Hepatocyte (in vitro differentiated cells): ENCODE measurements at places on chromosomes 5 and 9. TPM values are rescaled to one million over a fixed set of nuclear protein-coding genes. Genes with fewer than 3 reads are reported as not detected.

FOXD4L6 gene
- not detected in 2 replicates for polyA plus RNA-seq

GRCh38 chr5:147223948-147224791, 10.7 kb upstream of the STK32A start:
- DNase-seq: peak; percentile 58

- peak; percentile 34 for DNase-seq
These were observed 58.0 kb upstream of the PTPN3 start for GRCh38 chr9:109556061-109556460.

GRCh38 chr5:4216142-4216541, 620.5 kb downstream of the IRX1 start:
- no peak for DNase-seq

ANKRD31 gene
- 0.19 and 0.44 TPM in 2 replicates for polyA plus RNA-seq

SPIN1 gene
- 46.7 and 59.8 TPM in 2 replicates for polyA plus RNA-seq

- peak; percentile 9 for DNase-seq
These were observed 146.5 kb upstream of the TLX3 start for GRCh38 chr5:171162596-171162995.

GALNT12 gene
- 13.9 and 17.2 TPM in 2 replicates for polyA plus RNA-seq

ADGRD2 gene
- polyA plus RNA-seq: not detected in 2 replicates

DNA sequence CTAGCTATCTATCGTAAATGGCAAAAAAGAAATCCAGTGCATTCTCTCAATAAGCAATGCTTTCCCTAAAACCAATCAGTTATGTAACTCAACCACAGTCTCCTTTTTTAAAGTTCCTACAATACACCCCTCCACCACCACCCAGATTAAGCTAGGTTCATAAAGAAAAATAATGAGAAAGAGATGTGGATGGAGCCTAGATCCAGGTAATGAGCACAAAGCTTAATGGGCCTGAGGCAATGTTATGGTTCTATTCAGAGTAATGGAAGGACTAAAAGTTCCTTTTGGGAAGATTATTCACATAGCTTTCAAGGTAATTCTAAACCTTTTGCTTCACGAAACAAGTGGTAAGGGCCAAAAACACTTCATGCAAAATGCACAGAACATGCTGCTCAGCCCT, 113.5 kb downstream of the MPDZ start:
- DNase-seq: no peak

GRCh38 chr5:93277051-93277450, 304.0 kb downstream of the NR2F1-AS1 start:
- no peak for DNase-seq

GRCh38 chr5:174412374-174412773, 312.0 kb upstream of the MSX2 start:
- DNase-seq: no peak

DNA sequence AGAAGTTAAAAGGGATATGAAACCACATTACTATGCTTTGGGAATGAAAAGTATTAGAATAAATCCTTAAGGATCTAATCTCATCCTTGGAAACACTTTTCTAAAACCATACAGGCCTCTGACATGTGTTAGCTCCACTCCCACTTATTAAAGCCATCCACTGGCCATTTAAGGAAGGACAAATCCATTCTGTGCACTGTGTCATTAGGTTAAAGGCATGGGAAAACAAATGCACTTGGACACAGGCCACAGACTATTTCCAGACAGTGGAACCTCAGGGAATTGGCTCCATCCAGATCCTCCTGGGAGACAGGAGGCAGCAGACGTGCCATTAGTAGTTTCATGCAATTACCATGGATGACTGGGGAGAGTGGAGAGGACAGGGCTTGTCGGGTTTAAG, 454.9 kb downstream of the ENC1 start:
- DNase-seq: no peak

FOXI1 gene
- not detected in 2 replicates for polyA plus RNA-seq

DNA sequence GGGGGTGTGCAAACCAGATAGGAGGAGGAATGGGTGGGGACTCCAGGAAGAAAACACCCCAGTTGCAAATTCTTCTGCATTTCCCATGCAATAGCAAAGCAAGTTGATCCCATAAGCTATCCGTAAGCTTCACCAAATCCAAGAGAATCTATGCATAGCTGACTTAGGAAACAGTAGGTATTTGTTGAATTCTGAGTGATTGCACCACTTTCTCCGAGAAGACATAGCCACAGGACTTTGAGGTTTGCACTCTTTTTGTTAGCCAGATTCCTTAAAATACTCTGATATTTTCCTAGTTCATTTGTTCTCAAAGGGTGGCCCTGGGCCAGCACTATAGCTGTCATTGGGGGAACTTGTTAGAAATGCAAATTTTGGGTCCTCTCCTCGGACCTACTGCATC, 271.9 kb downstream of the SLIT3 start:
- DNase-seq: no peak

PCDHB9 gene
- 0.33 and 1.0 TPM in 2 replicates for polyA plus RNA-seq

GRCh38 chr9:131728961-131729360, 10.9 kb downstream of the RAPGEF1 start:
- no peak for DNase-seq

GRCh38 chr5:31981361-31981945, 192.7 kb downstream of the GOLPH3 start:
- no peak for DNase-seq

GRCh38 chr5:104789366-104789765, 1226.8 kb upstream of the NUDT12 start:
- DNase-seq: no peak

DNA sequence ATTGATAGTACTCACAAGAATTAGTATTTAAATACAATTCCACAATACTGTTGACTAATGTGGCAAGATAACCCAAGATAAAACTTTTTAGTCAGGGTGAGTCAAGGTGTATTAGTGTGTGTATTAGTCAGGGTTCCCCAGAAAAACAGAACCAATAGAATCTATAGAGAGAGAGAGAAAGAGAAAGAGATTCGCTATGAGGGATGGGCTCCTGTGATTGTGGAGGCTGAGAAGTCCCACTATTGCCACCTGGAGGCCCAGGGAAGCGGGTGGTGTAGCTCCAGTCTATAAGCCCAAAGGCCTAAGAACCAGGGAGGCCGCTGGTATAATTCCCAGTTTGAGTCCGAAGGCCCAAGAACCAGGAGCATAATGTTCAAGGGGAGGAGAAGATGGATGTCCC, 10.0 kb upstream of the SHISAL2B start:
- peak; percentile 17 for DNase-seq

GRCh38 chr5:138645778-138646575, 70.8 kb upstream of the HSPA9 start:
- DNase-seq: no peak

NR6A1 gene
- polyA plus RNA-seq: 1.2 and 3.0 TPM in 2 replicates

DND1 gene
- polyA plus RNA-seq: 0.52 and 0.85 TPM in 2 replicates

ADGRV1 gene
- polyA plus RNA-seq: 81.2 and 88.3 TPM in 2 replicates

DNA sequence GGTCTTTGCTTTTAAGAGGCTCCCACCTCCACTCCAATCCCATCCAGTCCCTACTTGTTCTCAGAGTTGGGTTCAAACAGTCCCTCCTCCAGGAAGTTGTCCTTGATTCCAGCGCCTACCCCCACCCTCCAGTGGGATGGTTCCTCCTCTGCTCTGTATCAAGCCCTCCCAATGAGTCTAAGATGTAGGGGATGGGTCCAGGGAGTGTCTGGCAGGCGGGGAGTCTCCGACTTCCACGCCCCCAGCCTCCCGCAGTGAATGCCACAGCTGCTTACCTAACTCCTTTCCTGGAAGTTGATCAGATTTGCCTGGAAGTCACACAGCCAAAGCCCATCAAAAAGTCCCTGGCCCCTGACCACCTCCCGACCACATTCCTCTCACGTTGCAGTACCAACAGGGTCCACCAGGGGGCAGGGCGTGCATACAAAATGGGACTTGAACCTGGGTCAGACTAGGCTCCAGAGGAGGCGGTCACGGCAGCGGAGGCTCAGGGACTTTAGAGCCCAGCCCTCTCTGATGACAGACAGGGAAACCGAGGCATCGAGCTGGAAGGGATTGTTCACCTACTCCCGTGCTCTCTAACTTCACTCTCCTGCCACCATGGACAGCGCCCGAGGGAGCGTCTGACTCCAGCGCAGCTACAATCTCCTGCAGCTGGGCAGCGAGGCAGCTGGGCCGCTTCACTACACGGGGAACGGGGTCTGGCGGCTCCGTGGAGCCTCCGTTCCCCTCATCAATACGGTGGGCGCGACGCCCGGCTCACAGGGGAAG, 25.0 kb upstream of the TDRD7 start:
- DNase-seq: peak; percentile 83

- DNase-seq: no peak
These were observed 12.4 kb downstream of the ANKRD33B start for GRCh38 chr5:10576121-10576789.

CKMT2 gene
- 5.3 and 7.8 TPM in 2 replicates for polyA plus RNA-seq

DNA sequence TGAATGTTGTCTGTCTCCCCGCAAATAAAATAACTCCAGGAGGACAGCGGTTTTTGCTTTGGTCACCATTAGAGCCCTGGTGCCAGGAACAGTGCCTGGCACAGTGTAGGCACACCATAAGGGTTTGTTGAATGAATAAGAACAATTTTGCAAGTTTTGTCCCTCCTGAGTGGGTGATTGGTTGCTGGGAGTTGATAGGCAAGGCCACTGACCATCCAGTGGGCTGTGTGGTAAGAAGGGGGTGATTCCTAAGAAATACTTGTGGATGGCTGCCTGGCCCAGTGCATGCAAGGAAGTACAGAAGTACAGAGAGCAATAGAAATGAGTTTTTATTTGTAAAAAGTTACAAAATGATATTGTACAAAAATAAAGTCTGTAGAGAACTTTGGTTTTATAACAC, 27.5 kb downstream of the GDNF start:
- no peak for DNase-seq

DNA sequence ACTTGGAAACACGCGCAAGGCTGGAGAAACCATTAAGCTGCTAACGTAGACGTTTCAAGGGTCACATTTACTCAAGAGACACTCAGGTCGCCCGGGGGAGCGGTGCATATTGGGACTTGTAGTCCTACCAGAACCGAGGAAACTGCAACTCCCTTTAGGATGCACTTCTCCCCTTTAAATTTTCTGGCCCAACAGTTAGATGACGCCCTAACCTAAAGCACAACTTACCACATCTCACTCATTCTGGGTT, 384 bp upstream of the DMXL1 start:
- peak; percentile 92 for DNase-seq
